ENCODE measurements at places on chromosomes 7 and 10.

- DNase-seq = no peak
Observed at GRCh38 chr10:59240582-59241183, 64.2 kb downstream of the PHYHIPL start.

DNA sequence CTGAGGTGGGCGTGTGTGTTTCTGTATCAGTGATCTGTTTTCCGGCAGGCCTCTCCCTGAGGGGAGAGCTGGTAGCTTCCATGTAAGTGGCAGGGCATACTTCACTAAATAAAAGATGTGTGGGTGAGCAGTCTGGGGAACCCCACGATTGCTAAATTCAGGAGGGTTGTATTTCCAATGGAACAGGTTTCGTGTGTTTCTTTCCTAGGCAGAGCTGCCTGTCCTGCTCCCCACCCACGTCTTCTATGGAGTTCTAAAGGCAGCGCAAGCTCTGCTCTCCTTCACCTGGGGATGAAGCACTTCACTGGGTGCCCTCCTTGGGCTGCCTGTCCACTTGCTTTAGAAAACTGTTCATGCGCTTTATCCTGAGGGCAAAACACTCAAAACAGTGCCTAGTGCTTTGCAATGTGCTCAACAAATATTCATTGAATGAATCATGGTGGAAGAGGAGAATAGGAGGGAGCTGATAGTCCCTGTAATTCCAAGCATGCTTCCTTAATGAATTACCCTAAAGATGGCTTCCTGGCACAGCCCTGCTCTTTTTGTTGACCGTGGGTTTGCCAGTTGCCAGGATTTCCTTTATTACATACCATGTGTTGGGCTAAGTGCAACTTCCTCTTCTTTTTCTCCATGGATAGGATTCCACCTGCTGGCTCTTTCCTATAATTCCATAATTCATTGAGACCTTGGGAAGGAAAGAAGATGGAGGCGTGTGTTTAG, 50.6 kb upstream of the SRPK2 start:
- DNase-seq = no peak

DNA sequence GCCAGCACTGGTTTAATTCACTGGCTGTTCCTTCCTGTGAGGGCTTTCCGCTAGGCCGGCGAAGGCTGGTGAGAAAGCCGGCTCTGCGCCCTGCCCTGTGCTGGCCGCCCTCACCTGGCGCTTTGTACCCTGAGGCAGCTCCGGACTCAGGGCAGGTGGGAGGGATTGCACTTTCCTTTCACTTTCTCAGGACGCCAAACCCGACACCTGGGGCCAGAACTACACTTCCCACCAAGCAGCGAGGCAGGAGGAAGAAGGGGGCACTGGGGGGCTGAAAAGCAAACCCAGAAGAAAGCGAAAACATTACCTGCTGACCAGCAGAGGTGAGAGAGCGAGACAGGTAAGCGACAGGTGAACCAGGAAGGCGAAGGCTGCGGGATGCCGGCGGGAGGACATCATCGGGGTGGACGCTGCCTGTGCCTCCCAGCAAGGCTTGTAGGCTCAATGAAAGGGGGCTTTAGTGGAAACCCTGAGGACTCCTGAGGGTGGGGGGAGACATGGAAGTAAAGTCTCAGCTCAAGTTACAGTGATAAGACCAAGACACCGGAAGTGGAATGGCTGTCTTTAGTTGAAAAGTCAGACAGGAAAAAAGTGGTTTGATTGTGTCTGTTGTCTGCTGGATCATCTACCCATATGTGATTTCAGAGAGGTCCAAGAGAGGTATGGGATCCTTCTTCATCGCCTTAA, at the start of gene RAB19:
TSS of gene RAB19 (plus strand) at position 181 of the 687 bp plus-strand sequence. CDS start 3,589 bp downstream, outside the sequence.
- no peak for DNase-seq

DNA sequence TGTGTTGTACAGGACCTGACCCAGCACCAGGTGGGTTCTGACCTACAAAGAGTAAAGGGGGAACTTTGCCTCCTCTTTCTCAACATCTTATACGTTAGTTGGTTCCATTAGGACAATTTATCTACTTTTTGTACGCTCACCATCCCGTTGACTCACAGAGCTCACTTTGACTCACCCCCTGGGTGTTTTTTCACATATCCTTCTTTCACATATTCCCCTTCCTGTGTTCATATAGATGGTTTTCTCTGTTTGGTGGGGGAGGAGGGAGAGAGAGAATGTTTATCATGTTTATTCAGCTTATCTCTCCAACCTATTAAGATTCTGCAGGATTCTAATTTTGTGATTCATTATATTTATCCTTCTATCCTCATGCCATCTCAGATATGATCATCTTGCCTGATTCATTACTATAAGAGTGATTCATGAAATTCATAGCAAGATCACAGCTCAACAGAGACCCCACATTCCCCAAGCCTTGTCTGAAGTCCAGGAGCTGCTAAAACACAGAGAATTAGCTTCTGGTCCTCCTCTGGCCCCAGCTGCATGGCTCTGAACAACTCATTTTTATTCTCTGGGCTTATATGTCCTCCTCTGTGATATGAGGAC, 37.2 kb downstream of the PRSS2 start:
- no peak for DNase-seq

DNA sequence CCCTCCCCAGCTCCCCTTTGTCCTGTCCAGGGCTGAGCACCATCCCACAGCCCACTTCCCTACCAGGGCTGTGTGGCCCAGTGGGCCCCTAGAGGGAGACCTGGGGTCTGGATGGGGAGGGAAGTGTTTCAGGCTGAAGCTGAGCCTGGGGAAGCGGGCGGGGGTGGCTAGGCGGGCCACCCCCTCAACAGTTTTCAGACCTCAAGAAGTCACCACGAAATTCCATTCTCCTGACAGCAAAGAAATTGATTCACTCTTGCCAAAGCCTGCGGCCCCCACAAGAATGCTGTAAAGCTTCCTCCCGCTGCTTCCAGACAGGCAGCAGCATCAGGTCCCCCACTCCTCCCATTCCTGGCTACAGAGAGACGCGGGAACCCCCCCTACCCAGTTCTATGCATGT, 2.5 kb upstream of the LFNG start:
- no peak for DNase-seq

- no peak for DNase-seq
Observed at GRCh38 chr10:91162495-91163268, 57.8 kb upstream of the PCGF5 start.

GRCh38 chr10:106780632-106781031, 383.9 kb downstream of the SORCS1 start:
- peak; percentile 26 for DNase-seq

DNA sequence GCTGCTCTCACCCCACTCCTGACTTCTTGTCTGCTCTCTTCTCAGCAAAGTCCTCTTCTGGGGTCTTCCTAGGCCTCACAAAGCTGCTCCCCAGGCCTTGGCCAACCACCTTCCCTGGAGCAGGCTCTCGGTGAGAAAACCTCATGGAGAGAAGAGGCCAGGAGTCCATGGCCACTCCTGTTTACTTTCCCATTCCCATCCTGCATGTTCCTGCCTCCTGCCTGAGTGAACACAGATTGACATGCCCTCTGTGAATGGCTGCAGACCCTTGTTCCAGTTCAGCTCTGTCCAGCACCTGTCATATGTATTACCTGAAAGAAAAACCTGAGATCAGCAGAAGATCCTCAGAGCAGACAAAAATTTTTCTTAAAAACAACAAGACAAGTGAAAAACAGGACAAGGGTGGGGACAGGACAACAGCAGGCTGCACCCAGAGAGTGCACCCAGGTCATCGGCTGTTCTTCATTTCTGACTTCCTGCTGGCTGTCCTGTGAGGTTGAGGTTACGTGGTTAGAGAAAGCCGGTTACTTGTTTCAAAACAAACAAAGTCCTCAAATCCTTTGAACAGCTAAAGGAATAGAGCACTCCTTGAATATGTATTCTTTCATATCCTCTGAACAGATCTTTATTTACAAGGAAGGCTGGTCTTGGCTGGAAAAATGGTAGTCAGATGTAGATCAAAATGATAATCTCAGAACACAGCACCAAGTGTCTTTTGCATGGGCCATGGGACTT, 34.0 kb upstream of the DLD start:
- no peak for DNase-seq

- DNase-seq = no peak
Observed at GRCh38 chr10:89476150-89476549, 59.2 kb downstream of the SLC16A12 start.

DNA sequence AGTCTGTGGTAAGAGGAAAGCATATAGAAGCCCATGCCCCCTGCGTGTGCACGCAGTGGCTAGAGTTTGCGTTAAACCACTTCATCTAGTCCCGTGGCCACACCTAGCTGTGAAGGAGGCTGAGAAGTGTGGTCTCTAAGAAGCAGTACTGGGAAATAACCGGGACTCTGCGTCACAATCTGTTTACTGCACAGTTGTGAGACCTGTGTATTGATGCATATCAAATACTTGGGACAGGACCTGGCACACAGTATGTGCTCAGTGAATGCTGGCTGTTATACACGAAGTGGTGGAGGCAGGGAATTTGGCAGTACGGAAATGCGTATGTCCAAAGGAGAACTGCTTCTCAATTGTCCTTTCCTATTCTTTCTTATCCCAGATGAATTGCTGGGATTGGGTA, 149.5 kb downstream of the ARHGAP21 start:
- DNase-seq = no peak

GRCh38 chr10:132411561-132412253, 14.7 kb downstream of the PWWP2B start:
- DNase-seq = no peak

GRCh38 chr10:48737886-48738285, 53.2 kb downstream of the WDFY4 start:
- no peak for DNase-seq

DNA sequence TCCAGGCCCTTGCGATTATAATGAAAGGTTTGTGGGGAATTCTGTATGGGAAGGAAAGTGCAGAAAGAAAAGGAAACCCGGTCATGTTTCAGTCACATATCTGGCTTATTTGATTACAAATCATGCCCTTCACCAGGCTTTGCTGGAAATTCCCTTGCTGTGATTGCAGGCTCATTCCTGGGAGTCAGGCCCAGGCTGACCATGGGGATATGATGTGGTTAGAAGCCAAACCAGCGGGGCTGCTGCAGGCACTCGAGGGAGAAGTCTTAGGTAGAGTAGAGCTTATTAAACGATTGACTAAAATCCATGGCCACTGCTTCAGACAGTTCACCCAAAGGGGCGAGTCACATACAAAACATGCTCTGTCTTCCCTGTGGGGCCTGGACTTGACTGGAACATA, 16.2 kb downstream of the PKD1L1 start:
- DNase-seq = no peak

GRCh38 chr10:35633006-35633980, 8.8 kb downstream of the FZD8 start:
- no peak for DNase-seq

DNA sequence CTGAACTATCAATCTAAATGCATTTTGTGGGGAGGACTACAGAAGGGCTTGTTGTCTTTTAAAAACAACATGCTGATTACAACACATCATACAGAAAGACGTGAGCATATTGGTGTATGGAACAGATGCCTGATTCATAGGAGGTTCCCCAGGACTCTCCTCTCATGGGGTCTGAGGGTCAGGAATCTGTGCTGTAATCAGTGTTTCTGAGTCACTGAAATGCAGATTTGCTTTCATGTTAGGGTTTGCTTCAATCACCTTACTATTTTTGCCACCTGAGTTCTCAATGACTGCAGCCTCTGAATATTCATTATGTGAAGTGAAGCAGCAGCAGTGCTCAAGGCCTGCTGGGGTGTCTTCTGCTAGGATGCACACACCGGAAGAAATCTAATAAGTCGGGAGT, 550 bp upstream of the ANK3 start:
- DNase-seq = no peak

DNA sequence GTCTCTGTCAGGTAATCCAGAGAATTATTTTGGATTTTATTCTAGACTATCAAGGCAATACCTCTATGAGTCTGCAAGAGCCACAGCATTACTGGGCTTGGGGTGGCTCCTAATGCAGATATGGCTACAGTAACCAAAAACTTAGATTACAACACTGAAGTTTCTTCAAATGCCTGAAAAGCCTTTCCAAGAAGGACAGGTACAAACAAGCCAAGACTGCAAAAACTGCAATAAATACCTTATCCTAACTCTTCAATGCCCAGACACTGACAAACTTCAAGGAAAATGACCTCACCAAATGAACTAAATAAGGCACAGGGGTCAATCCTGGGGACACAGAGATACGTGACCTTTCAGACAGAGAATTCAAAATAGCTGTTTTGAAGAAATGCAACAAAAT, 82.0 kb downstream of the TES start:
- no peak for DNase-seq

- DNase-seq = no peak
Observed at GRCh38 chr10:132638130-132638515, 100.5 kb downstream of the INPP5A start.

- no peak for DNase-seq
Observed at GRCh38 chr7:48839108-48839507, 85.2 kb upstream of the CDC14C start.

GRCh38 chr10:123614888-123615287, 51.3 kb upstream of the GPR26 start:
- no peak for DNase-seq

DNA sequence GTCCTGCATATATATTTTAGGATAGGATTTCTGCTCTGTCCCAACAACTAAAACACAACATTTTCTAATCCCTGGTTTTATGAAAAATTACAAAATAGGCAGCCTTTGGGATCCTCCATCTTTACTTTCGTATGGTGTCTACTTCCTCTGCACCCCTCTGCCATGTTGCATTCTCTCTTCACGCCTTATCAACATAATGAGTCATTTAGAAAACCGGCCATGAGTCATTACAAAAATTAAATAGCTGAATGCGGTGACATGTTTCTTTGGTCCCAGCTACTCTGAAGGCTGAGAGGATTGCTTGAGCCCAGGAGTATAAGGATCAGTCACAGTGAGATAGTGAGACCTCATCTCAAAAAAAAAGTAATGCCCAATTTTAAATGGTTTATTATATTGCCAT, 148.1 kb upstream of the CELF2 start:
- DNase-seq = no peak

GRCh38 chr7:55464422-55464821, 99.3 kb downstream of the LANCL2 start:
- DNase-seq = no peak

- DNase-seq = no peak
Observed at GRCh38 chr10:52678611-52679010, 94.0 kb downstream of the MBL2 start.

GRCh38 chr10:86798025-86798424, 41.6 kb downstream of the BMPR1A start:
- no peak for DNase-seq

- DNase-seq = no peak
Observed at GRCh38 chr10:34102893-34103506, 712.1 kb downstream of the PARD3 start.

DNA sequence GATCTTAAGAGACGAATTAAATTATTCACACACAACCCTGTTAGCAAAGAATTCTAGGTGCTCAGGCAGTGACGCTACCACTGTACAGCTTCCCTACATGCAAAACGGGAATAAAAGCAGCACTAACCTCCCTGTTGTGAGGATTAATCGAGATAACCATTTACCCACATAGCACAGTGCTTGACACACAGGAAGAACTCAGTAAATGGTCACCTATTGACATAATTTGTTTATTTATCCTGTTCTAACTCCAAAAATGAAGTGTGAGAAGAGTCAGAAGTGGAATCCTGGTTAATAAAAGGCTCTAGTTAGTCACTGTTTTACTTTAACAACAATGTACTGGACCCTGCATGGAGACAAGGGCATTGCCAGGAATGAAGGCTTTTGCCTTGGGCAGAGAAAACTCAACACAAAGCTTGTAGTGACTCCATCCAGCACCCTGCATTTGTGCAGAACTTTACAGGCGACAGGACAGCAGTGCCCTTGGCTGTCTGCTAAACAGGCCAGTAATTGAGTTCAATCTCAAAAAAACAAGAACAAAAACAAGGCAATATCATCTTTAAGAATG, 103.8 kb downstream of the SORBS1 start:
- DNase-seq = no peak

Data from SHP77 (cell line).